Right atrium auricular region (tissue), 2 donors: ENCODE measurements at places on chromosomes 13 and 19. TPM values are rescaled to one million over a fixed set of nuclear protein-coding genes. Genes with fewer than 3 reads are reported as not detected.

The ELL gene
- 12.4 TPM for total RNA-seq

The MYPOP gene
- total RNA-seq, result 7.2 TPM

The ZNF256 gene
- 5.7 TPM for total RNA-seq

The SH3GL1 gene
- 31.9 TPM for total RNA-seq

The TJP3 gene
- 1.1 TPM for total RNA-seq
